Transverse colon (tissue), 4 donors: ENCODE measurements at places on chromosomes 12 and 14. TPM values are rescaled to one million over a fixed set of nuclear protein-coding genes. Genes with fewer than 3 reads are reported as not detected.

The CYP27B1 gene
- 0.40 TPM for total RNA-seq

The CDKL1 gene
- total RNA-seq, result 36.8 TPM

The TTC6 gene
- total RNA-seq, result 6.0 TPM

The PKP2 gene
- 107 TPM for total RNA-seq

The KRT72 gene
- not detected for total RNA-seq

The APOF gene
- total RNA-seq, result not detected

The RBP5 gene
- 0.55 TPM for total RNA-seq

- no peak overlapping the region for H3K27ac ChIP-seq
- DNase-seq, result no peak
- no peaks in the 10 kb centered on the region for H3K36me3 ChIP-seq
- no peak overlapping the region for H3K4me3 ChIP-seq
Observed at GRCh38 chr12:132967736-132968135, 11.6 kb upstream of the ZNF605 start.

GRCh38 chr12:32030151-32030550, 70.9 kb downstream of the RESF1 start:
- no peaks in the 10 kb centered on the region for H3K4me1 ChIP-seq
- no peak overlapping the region for H3K27ac ChIP-seq
- no peaks in the 10 kb centered on the region for H3K36me3 ChIP-seq
- no peak for DNase-seq
- no peak overlapping the region for H3K4me3 ChIP-seq
- H3K27me3 ChIP-seq, result no peaks in the 10 kb centered on the region

GRCh38 chr12:120267736-120268135, 2.2 kb upstream of the PXN start:
- H3K27ac ChIP-seq, result peak overlapping the region; percentile 73
- H3K27me3 ChIP-seq, result no peaks in the 10 kb centered on the region
- H3K36me3 ChIP-seq, result no peaks in the 10 kb centered on the region
- no peak overlapping the region for H3K4me3 ChIP-seq

DNA sequence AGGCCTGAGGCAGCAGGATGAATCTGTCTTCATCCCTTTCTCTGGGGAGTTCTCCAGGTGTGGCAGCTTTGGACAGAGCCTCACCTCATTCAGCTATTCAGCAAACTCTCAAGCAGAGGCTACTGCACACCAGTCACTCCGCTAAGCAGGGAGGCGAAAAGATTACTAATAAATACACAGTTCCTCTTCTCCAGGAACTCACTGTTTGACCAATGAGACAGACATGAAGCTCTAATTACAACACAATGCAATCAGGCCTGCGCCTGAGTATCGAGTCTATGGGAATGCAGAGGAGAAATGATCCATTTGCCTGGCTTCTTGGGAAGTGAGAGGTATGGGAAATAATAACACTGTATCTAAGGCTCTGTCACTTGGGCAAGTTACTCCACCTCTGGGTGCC, 178.1 kb downstream of the CRADD start:
- no peak overlapping the region for H3K4me3 ChIP-seq
- H3K4me1 ChIP-seq, result no peaks in the 10 kb centered on the region
- H3K36me3 ChIP-seq, result no peaks in the 10 kb centered on the region
- no peak overlapping the region for H3K27ac ChIP-seq
- H3K27me3 ChIP-seq, result no peaks in the 10 kb centered on the region
- no peak for DNase-seq

- DNase-seq, result no peak
- H3K36me3 ChIP-seq, result no peaks in the 10 kb centered on the region
- no peak overlapping the region for H3K4me3 ChIP-seq
- H3K4me1 ChIP-seq, result peaks cover 21% of the 10 kb centered on the region
Observed at GRCh38 chr12:21651821-21652220, 5.8 kb downstream of the LDHB start.

- no peaks in the 10 kb centered on the region for H3K27me3 ChIP-seq
Observed at GRCh38 chr12:131112021-131112420, 158.3 kb downstream of the ADGRD1 start.

DNA sequence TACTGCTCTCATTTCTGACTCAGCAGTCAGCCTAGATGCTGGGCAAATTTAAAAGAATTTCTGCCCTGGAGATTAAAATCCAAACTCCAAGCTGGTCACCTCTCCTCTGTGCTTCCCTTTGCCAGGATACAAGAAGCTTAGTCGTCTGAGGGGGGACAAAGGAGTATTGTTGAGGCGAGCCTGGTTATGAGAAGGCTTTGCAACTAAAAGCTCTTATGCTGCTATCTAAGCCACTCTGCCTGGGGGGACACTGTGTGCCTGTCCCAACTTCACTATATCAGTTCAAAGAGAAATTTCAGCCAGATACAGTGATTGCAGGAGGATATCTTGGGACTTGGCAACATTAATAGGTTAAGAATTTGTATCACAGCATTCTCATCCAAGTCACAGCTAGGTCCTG, 10.8 kb upstream of the PLEKHH1 start:
- no peak for DNase-seq
- H3K36me3 ChIP-seq, result no peaks in the 10 kb centered on the region
- H3K4me1 ChIP-seq, result peaks cover 16% of the 10 kb centered on the region

- no peak overlapping the region for H3K27ac ChIP-seq
- no peak for DNase-seq
- no peaks in the 10 kb centered on the region for H3K4me1 ChIP-seq
- no peaks in the 10 kb centered on the region for H3K27me3 ChIP-seq
Observed at GRCh38 chr12:104414581-104415341, 42.0 kb upstream of the CHST11 start.

- H3K4me3 ChIP-seq, result no peak overlapping the region
- peak; percentile 50 for DNase-seq
- H3K27ac ChIP-seq, result no peak overlapping the region
- H3K36me3 ChIP-seq, result no peaks in the 10 kb centered on the region
- no peaks in the 10 kb centered on the region for H3K27me3 ChIP-seq
Observed at GRCh38 chr14:89455412-89455811, 38.4 kb upstream of the FOXN3 start.

GRCh38 chr12:22190969-22191368, 143.5 kb downstream of the ST8SIA1 start:
- no peak overlapping the region for H3K27ac ChIP-seq
- no peaks in the 10 kb centered on the region for H3K27me3 ChIP-seq
- no peak overlapping the region for H3K4me3 ChIP-seq
- H3K4me1 ChIP-seq, result no peaks in the 10 kb centered on the region
- no peak for DNase-seq

GRCh38 chr12:102496591-102496990, 16.2 kb upstream of the IGF1 start:
- H3K27ac ChIP-seq, result no peak overlapping the region
- H3K4me3 ChIP-seq, result no peak overlapping the region
- DNase-seq, result no peak
- no peaks in the 10 kb centered on the region for H3K4me1 ChIP-seq
- H3K36me3 ChIP-seq, result no peaks in the 10 kb centered on the region

DNA sequence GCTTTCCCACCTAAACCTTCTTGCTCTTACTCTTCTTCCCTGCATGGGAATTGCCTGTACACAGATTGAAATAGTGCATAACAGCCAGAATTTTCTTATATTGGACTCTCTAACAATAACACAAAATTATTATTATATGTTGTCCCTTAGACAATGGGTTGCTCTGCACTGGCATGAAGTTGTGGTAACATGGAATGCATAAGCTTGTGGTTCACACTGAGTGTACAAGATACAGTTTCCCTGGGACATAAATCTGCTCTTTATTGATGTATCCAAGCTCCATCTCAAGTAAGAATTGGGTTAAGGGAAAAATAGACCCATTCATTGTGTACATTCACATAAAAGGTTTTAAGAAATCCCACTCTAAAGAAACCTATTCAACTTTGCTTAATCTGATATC, 114.4 kb upstream of the NTF3 start:
- H3K4me1 ChIP-seq, result no peaks in the 10 kb centered on the region
- no peak overlapping the region for H3K4me3 ChIP-seq
- no peaks in the 10 kb centered on the region for H3K36me3 ChIP-seq
- H3K27ac ChIP-seq, result no peak overlapping the region
- no peak for DNase-seq

GRCh38 chr14:81416194-81416952, 16.2 kb upstream of the STON2 start:
- H3K36me3 ChIP-seq, result no peaks in the 10 kb centered on the region
- no peak for DNase-seq
- no peak overlapping the region for H3K4me3 ChIP-seq
- H3K4me1 ChIP-seq, result peaks cover 8% of the 10 kb centered on the region

DNA sequence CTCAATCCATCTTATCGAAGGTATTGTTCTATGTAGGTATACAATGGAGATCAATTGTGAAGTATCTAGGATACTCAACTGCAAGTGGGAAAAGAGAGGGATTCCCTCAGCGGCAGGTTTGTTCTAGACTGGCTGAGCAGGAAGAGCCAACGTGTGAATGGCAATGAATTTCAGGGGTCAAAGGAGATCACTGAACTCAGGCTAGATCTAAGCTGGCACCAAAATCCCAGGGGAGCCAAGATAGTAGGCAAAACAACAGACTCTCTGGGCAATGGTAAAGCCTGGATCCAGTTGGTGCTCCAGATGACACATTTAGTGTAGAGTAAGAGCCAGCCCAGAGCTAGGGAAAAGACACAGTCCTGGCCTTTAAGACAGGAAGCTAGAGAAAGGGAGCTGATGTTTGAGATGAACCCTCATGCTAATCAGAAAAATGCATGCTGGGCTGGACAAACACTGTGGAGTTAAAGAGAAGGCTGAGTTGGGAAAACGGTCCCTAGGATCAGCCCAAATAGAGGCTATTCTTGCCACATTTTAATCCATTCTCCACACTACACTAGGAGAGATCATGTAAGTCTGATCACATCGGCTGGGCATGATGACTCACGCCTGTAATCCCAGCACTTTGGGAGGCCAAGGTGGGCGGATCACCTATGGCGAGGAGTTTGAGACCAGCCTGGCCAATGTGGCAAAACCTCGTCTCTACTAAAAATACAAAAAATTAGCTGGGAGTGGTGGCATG, 45.6 kb downstream of the EFCAB11 start:
- no peaks in the 10 kb centered on the region for H3K27me3 ChIP-seq
- no peak overlapping the region for H3K27ac ChIP-seq
- no peak overlapping the region for H3K4me3 ChIP-seq
- no peaks in the 10 kb centered on the region for H3K36me3 ChIP-seq
- DNase-seq, result no peak

DNA sequence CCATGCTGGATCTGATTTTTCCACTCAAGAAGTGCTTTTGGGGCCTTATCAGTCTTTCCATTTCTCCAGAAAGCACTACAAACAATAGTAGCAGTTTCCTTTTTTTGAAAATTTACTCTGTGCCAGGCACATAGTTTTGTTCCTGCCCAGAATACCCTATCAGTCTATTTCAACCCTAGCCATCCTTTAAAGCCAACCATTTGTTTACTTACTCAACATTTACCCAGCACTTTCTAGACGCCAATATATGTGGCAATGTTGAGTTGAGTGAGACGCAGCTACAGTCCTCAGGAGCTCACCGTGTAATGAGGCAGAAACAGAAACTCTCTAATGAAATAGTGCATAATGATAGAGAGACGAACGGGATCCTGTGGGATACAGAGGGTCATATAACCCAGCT, 32.9 kb upstream of the CHST11 start:
- DNase-seq, result no peak
- H3K27me3 ChIP-seq, result no peaks in the 10 kb centered on the region
- no peaks in the 10 kb centered on the region for H3K4me1 ChIP-seq
- H3K27ac ChIP-seq, result no peak overlapping the region
- H3K4me3 ChIP-seq, result no peak overlapping the region
- no peaks in the 10 kb centered on the region for H3K36me3 ChIP-seq

DNA sequence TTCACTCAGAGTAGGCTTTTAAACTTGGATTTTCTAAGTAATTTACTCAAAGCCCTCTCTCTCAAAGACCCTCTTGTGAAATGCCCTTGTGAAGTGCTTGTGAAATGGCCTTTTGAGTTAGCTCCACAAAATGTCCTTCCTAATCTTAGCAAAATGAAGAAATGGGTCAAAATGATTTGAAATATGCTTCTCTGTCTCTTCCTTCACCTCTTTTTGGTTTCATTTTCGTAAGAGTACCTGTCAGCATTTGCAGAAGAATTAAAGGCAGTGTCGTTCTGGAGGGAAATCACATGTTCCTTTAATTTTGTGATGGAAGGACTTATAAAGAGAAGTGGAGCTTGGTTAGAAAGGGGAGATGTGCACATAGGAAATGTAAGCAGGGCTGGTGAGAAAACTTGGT, 93.7 kb downstream of the HMGA2 start:
- no peaks in the 10 kb centered on the region for H3K27me3 ChIP-seq
- no peak overlapping the region for H3K27ac ChIP-seq
- no peak overlapping the region for H3K4me3 ChIP-seq
- no peaks in the 10 kb centered on the region for H3K4me1 ChIP-seq

DNA sequence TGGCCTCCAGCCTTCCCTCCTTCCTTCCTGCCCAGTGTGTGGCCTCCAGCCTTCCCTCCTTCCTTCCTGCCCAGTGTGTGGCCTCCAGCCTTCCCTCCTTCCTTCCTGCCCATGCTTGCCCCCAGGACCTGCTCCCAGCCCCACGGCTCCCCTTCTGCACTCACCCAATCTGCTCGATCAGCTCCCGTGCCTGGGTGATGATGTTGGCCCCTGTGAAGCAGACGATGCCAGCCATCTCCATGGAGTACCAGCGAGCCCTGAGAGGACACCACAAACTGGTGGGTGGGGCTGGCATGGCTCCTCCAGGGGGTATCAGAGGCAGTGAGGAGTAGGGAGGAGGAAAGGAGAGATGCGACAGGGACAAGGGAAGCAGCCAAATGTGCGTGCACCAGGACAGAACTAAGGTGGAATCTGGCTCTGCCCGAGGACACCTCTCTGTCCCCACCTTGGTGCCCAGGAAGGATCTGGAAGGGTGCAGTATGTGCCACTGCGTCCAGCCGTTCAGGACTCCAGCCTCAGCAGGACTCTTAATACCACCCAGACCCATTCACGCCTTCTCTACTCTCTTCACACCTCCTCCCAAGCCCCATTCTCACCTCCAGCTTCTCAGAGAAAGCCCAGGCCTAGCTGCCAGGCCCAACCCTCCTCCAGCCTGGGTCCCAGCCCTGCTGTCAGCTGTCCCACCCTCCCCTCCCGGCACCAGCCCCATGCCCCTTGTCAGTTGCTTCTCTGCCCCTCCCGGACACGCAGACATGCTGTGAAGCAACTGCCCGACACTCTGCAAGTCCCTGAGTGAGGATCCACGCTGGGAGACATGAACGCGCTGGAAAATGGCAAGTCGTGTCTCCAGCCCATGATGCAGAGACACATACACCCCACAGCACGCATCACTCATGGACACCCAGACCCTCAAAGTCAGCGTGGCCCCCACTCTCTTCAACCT, 22.7 kb downstream of the POLE start:
- H3K4me3 ChIP-seq, result no peak overlapping the region
- H3K27me3 ChIP-seq, result no peaks in the 10 kb centered on the region
- no peaks in the 10 kb centered on the region for H3K4me1 ChIP-seq
- H3K27ac ChIP-seq, result no peak overlapping the region
- no peak for DNase-seq

DNA sequence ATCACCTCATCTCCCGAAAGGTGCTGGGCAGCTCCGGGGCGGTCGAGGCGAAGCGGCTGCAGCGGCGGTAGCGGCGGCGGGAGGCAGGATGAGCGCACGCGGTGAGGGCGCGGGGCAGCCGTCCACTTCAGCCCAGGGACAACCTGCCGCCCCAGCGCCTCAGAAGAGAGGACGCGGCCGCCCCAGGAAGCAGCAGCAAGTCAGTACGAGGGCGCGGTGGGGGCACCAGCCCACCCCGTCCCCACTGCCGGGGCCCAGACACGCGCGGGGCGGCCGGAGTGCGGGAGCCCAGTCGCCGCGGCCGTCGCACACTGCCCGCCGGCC, 862 bp downstream of the HMGA2 start:
- H3K27me3 ChIP-seq, result peaks cover 84% of the 10 kb centered on the region
- H3K4me1 ChIP-seq, result peaks cover 35% of the 10 kb centered on the region
- H3K4me3 ChIP-seq, result peak overlapping the region; percentile 61
- H3K36me3 ChIP-seq, result no peaks in the 10 kb centered on the region
- peak overlapping the region; percentile 77 for H3K27ac ChIP-seq
- no peak for DNase-seq

GRCh38 chr14:36659010-36659821, 2.4 kb upstream of the PAX9 start:
- H3K27ac ChIP-seq, result no peak overlapping the region
- peaks cover 55% of the 10 kb centered on the region for H3K4me1 ChIP-seq
- peaks cover 100% of the 10 kb centered on the region for H3K27me3 ChIP-seq
- DNase-seq, result no peak
- H3K4me3 ChIP-seq, result no peak overlapping the region
